CD4-positive, alpha-beta T cell treated with Interleukin-17A for 1 hour (primary cell): ENCODE measurements at places on chromosomes 1 and 21.

DNA sequence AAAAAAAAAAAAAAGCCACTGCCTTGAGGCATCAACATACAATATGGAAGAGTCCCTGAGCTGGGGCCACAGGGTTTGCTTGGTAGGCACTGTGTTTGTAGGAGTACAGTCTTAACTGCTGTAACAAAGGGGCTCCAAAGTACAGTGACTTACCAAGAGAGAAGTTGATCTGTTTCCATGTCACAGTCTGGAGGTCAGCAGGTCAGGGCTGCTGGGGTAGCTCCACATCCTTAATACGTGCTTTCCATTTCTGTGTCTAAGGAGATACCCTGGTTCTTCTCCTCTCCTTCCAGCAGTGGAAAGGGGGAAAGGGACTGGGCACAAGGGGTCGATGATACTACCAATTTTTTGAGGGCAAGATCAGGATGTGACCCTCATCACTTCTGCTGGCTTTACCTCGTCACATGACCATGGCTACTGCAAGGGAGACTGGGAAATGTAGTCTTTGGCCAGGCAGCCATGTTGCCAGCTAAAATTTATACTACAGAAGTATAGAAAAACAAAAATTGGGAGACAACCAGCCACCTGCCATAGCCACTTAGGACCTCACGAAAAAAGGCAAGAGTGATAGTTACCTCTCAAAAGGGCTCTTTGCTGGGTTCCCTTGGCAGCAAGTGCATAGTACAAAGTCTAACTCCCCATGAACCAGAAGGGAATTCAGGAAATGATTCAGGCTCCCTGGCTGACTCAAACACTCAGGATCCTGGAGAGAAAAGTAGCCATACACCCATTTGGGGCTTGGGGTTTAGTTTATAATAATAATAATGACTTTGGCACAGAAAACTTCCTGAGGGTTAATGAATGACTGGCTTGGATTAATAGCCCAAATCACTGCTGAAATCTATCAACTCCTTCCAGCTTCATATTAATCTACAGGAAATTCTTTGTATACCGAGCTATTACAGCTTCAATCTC lies 52.7 kb upstream of the ATP5PO start:
- no peak for DNase-seq

DNA sequence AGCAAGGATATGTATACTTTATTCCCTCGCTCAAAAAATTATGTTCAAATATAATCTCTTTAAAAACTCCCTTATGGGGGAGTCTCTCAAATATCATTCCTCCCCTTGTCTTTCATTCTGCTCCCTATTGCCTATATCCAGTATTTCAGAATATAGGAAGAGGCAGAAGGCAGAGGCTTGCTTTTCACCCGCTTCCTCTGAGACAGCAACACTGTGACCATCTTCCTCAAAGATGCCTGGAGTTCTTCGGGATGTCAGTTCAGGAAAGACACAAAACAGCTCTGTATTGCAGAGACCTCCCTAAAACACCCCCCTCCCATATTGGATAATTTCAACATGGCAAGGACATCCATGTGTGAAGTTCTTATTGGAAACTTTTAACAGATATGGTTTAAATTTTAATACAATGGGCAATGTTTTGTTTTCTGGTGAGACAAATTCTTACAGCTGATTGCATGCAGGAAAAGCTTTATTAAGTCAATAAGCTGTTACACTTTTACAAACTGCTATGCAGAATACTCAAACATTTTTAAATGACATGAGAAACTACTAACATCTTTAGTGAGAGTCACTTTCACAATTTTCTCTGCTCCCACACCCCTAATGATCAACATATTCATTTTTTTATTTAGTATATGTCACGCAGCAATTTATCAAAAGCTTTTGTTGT lies 4.8 kb downstream of the DIRAS3 start:
- no peak for DNase-seq

- no peak for DNase-seq
Measured at GRCh38 chr1:158049853-158050252, 56.4 kb downstream of the KIRREL1 start.

DNA sequence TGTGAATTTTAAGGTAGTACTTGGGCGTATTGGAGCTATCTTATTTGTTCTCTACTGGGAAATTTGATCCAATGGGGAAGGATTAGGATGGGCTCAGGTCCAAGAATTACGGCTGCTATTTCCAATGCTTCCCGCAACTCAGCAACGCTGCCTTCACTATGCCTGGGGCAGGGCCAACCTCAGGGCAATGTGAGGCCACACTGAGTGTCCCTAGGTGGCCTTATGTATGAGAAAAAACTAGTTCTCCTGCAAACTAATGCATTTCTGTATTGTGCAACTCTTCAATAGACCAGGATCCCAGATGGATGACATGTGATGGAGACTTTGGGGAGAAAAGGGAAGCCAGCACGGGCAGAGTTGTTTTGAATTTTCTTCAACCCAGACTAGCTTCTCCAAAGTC lies 168.1 kb downstream of the DUSP10 start:
- no peak for DNase-seq

- no peak for DNase-seq
Measured at GRCh38 chr1:189357317-189357716, 1120.3 kb downstream of the BRINP3 start.

DNA sequence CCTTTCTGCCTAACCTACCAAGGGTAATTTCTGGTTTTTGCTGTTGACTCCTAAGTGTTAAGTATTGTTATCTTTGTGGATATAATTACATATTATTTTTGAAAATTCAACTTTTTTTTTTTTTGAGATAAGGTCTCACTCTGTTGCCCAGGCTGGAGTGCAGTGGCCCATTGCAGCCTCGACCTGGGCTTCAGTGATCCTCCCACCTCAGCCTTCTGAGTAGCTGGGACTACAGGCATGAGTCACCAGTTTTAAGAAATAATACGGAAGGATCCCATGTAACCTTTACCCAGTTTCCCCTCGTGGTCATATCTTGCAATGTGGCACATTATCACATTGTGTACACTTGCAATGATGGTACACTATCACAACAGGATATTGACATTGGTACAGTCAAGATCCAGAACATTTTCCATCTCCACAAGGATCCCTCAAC lies 3.1 kb downstream of the CHD1L start:
- no peak for DNase-seq

GRCh38 chr1:47906009-47906432 lies 91.2 kb downstream of the TRABD2B start:
- no peak for DNase-seq

DNA sequence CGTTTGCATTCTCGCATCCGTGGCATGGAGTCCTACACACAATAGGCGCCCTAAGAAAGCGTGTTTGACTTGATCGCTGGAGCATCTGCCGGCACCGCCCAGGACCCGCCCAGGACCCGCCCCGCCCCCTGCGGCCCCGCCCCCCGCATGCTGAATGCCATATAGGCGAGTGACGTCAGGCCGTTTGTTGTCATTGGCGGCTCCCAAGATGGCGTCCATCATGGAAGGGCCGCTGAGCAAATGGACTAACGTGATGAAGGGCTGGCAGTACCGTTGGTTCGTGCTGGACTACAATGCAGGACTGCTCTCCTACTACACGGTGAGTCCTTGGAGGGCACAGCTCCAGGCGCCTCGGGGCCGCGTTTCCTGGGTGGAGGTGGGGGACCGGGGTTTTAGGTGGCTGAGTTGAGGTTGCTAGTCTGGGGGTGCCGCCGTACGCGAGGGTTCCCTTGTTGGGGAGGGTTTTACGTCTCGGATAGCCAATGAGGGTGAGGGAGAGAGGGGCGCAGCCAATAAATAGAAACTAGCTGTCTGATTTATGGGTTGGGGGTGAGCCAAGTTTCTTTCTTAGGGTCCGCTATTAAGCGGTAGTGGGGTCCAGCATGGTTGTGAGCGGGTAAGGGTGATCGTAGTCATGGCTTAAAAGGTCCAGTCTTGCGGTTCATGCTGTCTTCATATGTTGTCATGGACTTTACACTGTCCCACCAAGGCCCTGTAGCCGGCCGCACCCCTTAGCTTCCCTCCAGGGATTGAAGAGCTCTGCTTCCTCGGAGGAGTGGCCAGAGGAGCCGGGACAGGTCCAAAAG lies at the start of gene OSBPL9:
TSS of gene OSBPL9 (plus strand) at position 190 of the 806 bp plus-strand sequence. CDS start at position 209, 19 bp downstream.
- peak; percentile 92 for DNase-seq
